Fibroblast of mammary gland (primary cell): ENCODE measurements at places on chromosomes 1 and 21.

DNA sequence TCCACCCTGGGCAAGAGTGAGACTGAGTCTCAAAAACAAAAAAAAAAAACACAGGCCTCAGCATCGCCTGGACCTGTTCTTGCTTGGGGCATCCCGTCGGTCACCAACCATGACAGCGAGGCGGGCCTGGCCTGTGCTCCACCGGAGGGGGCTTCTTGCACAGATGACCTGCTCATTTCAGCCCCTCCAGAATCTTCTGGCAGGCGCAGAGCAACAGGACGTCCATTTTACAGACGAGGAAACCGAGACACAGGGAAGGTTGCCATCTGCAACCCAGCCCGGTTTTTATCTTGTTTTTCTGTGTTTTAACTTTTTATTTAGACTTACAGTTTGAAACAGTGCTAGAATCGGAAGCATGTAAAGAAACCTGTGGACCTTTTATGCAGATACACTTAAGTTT is 918 bp downstream of the CSTB start:
- DNase-seq = no peak

DNA sequence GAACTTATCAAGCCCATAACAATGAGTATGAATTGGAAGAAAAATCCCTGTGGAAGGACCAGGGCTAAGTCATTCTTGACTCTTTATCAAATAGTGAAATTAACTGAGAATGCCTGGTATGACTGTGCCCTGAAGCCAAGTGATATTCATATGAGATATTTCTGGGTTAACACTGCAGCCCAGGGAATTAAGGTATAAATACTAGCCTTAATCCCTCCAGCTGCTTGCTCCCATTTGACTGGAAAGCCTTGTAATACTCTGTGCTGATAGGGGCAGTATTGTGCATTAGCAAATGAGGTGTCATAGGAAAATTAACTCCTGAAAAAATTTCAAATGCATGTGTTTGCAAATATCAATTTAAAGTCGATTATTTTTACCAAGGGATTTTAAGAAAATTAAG is 568.8 kb downstream of the LMO4 start:
- DNase-seq = no peak

GRCh38 chr1:1221887-1222574 is 8.1 kb upstream of the TNFRSF4 start:
- DNase-seq = no peak

- no peak for DNase-seq
These were observed 48.4 kb downstream of the B3GALT5 start for GRCh38 chr21:39661121-39661520.

GRCh38 chr1:226870026-226870400 is 403 bp upstream of the PSEN2 start:
- DNase-seq = peak; percentile 9

DNA sequence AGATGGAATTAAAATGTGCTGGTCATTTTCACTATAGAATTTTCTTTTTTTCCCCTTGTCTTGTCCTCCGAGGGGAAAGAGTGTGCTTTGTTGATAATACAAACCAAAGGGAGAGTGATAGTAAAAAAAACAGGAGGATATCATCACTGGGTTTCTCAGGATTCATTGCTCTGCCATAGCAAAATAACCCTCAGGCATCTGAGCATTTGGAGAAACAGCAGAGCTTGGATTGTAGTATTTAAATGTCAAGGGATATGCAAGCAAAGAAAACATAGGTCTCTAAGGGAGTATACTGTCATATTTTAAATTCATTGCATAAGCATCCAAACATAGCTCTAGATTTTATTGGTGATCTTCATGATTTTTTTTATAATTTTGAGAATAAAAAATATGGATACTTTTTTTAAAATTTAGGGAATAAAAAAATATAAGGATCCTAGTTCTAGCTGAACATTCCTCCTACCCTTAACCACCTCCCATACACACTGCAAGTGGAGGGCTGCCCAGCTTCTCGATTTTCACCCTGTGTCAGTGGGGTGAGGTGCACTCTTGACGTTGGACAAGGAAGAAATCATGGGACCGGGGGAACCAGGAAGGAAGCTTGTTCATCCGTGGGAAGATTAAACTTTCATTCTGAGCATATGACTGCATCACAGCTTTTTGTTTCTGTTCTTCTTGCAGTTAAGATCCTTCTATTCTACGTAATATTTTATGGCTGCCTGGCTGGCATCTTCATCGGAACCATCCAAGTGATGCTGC is 4.4 kb downstream of the ATP1B1 start:
- peak; percentile 22 for DNase-seq

DNA sequence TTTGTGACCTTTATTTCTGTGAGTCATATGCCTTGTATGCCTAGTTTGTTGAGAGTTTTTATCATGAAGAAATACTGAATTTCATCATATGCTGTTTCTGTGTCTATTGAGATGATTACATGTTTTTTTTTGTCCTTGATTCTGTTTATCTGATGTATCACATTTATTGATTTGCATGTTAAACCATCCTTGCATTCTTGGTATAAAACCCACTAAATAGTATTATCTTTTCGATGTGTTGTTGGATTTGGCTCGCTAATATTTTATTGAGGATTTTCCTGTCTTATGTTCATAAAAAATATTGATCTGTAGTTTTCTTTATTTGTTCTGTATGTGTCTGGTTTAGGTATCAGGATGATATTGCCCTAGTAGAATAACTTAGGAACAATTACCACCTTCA is 164.7 kb upstream of the CHRM3 start:
- no peak for DNase-seq
